ENCODE measurements at places on chromosomes 4 and X. TPM values are rescaled to one million over a fixed set of nuclear protein-coding genes. Genes with fewer than 3 reads are reported as not detected.

- no peak for DNase-seq
Observed at GRCh38 chr4:70600305-70600704, 8.2 kb downstream of the AMBN start.

DNA sequence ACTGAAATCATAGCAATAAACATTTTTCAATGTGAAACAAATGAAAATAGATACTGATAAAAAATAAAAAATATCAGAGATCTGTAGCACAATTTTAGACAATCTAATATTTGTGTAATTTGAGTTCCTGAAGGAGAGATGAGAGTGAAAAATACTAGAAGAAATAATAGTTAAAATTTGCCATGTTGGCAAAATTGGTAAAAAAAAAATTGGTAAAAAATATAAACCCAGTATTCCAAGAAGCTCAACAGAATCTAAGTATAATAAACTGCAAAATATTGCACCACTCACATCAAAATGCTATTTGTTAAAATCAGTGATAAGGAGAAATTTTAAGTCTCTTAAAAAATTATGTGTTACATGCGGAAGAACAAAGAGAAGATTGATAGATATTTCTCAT lies 1680.7 kb downstream of the PCDH7 start:
- DNase-seq, result no peak

Gene LRRC66
- total RNA-seq, result not detected

Gene IL9R
- 1.9 TPM for total RNA-seq

GRCh38 chrX:69094977-69095669 lies 70.1 kb downstream of the PJA1 start:
- no peak for DNase-seq

Gene CWH43
- not detected for total RNA-seq

GRCh38 chr4:141548791-141549190 lies 87.6 kb upstream of the IL15 start:
- DNase-seq, result no peak
